ENCODE measurements at places on chromosomes 7 and 10.

DNA sequence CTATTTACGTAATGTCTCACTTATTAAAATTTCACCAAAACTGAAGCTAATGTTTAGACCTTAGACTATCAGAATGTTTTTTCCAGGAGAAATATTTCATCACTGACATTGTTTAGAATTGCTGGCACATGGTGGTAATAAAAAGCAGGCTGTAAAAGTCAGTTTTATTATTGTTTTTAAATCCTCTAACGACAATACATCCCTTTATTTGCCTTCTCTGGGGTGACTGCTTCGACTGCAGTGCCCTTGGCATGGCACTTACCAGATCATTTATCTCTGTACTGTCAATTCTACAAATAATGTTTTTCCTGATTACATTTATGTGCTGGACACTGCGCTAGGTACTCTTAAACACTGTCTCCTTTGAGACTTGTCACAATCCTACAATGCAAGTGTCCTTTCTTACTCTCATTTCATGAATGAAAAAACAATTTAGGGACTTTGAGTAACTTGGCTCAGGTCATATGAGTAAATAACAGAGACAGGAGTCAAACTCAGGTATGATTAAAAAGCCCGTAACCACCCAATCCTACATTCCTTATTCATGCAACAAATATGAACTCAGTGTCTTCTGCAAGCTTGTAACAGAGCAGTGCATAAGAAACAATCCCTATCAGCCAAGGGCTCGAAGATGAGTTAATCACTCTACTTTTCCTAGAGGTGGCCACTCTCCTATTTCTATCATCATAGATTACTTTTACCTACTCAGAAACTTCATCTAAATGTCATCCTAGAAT lies 5.6 kb upstream of the ING3 start:
- no peak for DNase-seq

GRCh38 chr10:48383393-48383792 lies 76.9 kb downstream of the MAPK8 start:
- peak; percentile 58 for DNase-seq

GRCh38 chr10:119859420-119860258 lies 13.0 kb downstream of the MCMBP start:
- peak; percentile 46 for DNase-seq

- DNase-seq = no peak
Observed at GRCh38 chr10:126997801-126998590, 92.8 kb downstream of the DOCK1 start.

- no peak for DNase-seq
Observed at GRCh38 chr7:64371116-64371515, 57.4 kb downstream of the ZNF736 start.

DNA sequence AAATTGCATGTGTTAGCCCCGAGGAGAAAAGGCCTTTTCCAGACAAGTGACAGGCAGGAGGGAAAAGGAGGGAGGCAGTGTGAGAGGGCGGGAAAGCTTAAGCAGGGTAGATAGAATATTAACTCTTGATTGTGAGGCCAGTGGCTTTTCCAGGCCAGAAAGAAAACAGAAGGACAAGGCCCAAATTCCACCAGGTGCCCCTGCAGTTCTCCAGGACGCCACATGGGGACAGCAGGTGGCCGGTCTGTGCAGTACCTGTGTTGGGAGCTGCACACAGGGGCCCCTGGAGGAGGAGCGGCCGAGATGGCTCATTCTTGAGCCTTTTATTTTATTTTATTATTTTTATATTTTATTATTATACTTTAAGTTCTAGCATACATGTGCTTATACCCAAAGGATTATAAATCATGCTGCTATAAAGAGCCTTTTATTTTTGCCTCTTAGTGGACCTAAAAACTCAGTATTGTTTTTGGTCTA lies 141.3 kb upstream of the KLF14 start:
- no peak for DNase-seq

GRCh38 chr7:140621401-140622021 lies 19.1 kb downstream of the DENND2A start:
- peak; percentile 74 for DNase-seq

DNA sequence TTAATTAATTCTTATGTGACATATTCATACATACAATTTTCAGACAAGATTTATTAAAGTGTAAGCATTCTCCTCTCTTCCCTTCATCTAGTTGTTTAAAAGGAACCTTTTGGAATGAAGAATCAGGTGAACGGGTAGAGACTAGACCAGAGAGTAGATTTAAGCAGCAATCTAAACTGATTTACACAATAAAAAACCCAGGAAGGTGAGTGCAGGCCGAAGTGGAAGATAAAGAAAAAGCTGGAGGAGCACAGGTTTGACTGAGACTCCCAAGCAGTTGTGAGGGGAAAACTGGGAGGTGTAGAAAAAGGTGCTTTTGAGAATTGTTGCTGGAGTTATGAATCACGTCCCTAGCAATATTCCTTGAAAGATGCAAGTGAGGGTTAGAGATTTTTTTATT lies 601.1 kb downstream of the SORCS1 start:
- no peak for DNase-seq

DNA sequence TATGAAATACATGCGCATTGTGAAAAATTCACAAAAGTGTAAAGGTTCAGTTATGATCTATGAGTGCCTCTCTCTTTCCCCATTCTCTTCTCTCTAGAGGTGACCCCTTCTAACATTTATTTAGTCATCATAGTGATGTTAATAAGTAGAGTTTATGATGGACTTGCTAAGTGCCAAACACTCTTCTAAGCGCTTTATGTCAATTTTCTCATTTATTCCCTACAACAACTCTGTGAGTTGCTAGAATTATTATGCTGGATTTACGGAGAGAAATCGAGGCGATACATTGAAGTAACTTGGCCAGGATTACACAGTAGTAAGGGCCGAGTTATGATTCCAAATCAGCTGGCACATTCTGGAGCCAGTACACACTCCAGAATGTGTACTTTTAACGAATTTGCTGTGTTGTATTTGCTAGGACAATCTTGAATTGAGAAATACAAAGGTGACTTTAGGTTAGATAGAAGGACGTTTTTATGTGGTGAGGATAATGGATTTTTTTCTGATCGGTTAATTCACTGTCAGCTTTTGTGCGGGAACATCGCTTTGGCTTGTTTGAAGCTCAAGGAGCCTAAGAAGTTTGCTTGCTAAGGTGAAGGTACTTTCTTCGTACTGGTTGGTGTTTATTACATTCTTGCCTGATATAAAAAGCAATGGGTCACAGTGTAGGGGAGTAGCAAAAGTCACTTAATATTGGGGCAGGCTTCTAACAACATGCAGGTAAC lies 1.4 kb downstream of the ATRNL1 start:
- no peak for DNase-seq

GRCh38 chr10:8534096-8534495 lies 479.6 kb downstream of the GATA3 start:
- no peak for DNase-seq

GRCh38 chr10:129497013-129497412 lies 30.0 kb downstream of the MGMT start:
- DNase-seq = no peak

DNA sequence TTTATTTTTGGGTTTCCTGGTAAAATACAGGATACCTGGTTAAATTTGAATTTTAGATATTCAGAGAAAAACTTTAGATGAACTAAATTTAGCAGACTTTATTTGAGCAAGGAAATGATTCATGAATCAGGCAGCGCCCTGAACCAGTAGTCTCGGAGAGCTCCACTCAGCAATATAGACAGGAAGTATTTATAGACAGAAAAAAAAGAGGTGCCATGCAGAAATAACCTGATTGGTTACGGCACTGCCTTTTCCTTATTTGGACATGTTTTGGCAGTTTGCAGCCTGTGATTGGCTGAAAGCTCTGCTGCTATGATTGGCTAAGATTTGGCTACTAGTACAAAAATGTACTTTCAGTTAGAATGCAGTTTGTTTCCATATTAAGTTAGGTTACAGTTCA lies 198.3 kb upstream of the DKK1 start:
- peak; percentile 13 for DNase-seq

- DNase-seq = peak; percentile 5
Observed at GRCh38 chr7:157570531-157571200, 233.9 kb downstream of the DNAJB6 start.

DNA sequence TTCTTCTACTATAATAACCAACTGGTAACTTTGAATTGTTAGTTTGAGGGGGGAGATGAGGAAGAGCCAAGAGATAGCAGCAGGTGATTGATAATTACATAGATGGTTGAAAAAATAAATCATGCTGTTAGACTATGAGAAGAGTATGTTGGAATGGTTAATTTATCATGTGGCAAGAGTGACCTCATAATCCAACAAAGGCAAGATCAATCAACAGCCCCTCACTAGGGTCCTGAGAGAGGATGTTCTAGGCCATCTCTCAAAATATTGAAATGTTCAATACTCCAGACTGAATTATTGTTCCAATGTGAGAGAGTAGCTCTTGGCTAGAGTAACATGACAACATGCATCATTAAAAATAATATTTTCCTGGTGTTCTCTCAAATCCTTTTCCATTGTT lies 67.9 kb downstream of the ADD3 start:
- DNase-seq = no peak

- DNase-seq = no peak
Observed at GRCh38 chr10:71516890-71517289, 120.2 kb downstream of the CDH23 start.

DNA sequence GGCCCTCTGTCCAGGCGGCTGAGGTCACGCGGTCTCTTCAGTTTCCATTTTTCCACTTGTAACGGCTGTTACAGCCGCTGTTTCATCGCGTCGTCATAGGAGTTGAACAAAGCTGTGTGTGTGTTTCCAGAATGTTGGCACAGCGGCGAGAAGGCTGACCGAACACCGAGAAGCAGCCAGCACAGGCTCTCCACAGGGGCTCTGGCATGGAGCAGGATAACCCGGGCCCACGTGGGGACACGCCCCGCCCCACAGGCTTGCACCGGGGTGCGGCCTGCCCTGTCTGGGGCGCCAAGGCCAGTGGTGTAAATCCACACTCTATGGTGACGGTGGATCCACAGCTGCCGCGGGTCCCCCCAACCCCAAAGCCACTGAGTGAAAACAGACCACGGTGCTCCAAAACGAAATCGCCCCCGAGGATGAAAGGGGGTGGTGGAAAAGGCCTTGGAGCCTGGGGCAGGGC lies 448.2 kb downstream of the DNAJB6 start:
- DNase-seq = no peak

DNA sequence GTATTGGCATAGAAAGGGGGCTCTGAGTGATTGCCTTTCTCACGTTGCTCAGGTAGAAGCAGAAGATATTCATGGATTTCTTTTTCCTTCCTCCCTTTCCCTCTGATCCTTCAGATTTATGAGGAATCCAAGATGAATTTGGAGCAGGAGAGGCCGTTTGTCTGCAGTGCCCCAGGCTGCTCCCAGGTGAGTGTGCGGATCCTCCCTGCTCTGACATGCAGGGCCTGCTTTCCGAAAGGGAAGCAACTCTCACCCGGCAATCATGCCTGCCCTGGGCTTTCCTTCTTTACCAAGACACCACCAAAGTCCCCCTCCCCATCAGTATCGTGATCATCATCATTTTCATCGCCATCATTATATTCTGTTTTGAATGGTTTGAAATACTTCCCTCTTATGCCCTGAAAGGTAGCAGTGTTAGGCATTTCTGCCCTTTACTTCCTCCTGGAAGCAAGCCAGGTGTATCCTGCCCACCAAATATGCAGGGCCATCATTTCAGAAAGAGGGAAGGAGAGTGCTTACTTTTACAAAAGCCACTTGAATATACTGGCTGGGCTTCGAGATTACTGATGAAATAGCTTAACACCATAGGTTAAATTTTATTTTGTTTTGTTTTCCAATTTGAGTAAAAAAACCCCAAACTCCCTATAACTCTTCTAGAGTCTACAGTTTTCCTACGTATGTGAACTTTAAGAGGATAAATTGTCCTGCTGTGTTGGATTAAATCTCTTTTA lies 75.9 kb downstream of the CREB5 start:
- DNase-seq = no peak

DNA sequence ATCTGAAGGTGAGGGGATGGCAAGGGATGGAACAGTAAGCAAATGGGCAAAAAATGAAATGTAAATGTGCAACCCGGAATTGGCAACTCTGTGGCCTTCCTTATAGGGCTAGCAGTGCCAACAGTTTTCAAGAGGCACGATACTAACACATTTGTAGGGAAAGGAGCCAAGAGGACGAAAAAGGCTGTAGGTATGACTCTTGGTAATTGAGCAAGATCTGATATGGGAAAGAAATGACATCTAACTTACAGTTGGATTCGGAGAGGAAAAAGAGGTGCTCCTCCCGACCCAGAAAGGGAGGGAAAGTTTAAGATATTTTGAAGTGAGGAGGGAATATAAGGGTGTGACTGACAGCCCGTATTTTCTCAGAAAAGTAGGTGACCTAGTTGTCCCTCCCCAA lies 2.1 kb upstream of the CREM start:
- no peak for DNase-seq

GRCh38 chr10:112797855-112798254 lies 152.2 kb upstream of the TCF7L2 start:
- DNase-seq = no peak

DNA sequence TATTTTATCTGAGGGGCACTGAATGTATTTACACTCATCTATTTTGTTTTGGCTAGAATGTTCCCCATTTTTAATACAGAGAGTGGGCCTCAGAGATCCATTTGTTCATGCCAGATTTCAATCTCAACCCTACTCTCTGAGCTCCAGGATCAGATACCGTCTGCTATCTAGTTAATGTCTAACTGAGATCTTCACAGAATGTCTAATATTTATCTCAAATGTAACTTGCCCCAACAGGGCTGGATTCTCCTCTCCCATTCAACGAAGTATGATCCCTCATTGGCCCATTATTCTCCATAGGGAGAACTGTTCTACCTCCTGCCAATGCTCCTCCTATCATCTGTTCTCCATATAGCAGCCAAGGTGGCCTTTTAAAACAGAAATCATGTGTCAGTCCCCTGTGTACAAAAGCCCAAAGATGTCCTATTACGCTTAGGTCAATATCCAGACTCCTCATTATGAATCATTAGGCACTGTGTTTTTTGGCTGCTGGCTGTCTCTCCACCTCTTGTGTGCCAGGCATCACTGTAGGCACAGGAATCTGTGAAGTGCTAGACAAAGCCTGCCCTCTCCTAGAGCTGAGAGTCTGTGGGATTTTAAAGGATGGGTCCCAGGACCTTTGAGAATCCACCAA lies 169.3 kb upstream of the AGK start:
- DNase-seq = no peak

DNA sequence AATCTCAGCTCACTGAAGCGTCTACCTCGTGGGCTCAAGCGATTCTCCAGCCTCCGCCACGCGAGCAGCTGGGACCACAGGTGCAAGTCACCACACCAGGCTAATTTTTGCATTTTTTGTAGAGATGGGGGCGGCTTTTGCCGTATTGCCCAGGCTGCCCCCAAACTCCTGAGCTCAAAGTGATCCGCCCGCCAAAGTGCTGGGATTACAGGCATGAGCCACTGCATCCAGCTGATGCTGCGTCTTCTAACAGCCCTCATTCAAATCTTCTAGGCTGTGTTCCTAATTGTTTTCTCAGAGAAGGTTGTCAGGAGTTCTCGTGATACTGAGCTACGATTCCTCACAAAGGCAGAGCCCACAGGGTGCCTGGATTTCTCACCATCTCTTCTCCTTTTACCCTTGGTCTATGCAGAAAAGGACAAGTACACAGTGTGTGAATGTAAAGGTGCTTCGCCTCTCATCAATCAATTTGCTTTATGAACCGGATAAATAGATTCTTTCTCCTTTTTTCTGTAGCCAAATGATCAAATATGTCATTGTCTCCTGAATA lies 247.3 kb upstream of the PTN start:
- no peak for DNase-seq

Measured in EL (cell line).